ENCODE measurements at places on chromosomes 5 and 9. TPM values are rescaled to one million over a fixed set of nuclear protein-coding genes. Genes with fewer than 3 reads are reported as not detected.

TMEM232 gene
- 1.7 TPM for total RNA-seq

BTNL8 gene
- 0.43 TPM for total RNA-seq

DNA sequence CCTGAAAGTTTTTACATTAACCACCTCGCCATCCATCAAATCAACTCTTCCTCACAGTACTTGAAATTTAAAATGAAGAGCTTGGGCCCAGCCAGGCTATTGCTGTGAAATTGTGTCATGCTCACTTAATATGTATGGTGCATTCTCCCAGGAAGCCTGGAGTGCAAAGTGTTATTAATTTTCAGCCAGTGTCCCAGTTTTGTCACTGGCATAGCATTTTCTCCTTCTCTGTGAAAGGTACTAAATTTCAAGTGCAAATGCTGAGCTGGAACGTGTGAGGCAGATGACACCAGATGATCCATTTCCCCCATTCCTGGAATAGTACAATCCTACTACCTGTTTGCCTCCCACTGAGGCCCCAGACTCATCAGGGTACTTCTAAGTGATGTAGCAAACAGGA is 397.6 kb upstream of the ACTBL2 start:
- no peak for DNase-seq

- DNase-seq = no peak
These were observed 503.0 kb downstream of the SPATA31D1 start for GRCh38 chr9:82491604-82492003.

DNA sequence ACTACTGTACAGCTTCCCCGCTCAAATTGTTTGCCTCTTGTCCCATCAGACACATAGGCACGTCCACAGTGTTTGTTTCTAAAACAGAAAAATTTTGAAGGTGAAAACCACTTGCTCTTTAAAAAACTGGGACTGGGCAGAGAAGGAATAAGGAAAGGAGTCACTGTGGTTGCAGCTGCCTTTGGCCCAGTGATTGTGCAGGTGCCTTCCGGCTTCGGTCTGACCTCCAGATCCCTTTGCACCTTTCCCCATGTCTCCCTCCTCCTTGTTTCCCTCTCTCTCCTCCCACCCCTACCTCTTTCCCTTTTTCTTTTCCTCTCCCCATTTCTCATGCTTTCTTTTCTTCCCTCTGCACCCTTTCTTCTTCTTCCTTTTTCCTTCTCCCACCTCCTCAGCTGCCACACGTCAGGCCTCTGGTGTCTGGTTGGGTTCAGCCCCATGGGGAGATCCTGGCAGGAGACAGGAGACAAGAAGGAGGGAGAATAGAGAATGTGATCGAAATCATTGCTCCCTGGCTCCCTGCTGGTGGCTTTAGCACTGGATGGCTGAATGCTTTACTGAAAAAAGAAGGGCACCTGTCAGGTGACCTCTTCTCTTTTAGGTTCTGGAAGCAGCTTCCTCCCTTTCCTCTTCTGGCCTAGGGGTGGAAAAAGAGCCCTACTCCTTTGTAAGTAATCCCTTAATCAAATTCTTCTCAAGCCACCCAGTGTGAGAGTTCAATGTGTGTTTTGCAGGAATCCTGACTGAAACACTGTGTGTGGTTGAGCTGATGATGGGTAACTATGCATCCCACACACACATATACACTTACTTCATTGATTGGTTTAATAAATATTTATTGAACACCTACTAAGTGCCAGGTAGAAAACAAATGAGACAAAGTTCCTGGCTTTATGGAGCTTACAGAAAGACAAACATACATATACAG is 267.3 kb downstream of the MAST4 start:
- no peak for DNase-seq

GRCh38 chr5:38835887-38836286 is 9.9 kb upstream of the OSMR start:
- no peak for DNase-seq

- DNase-seq = peak; percentile 53
These were observed 51.3 kb downstream of the AK8 start for GRCh38 chr9:132826621-132827365.

DNA sequence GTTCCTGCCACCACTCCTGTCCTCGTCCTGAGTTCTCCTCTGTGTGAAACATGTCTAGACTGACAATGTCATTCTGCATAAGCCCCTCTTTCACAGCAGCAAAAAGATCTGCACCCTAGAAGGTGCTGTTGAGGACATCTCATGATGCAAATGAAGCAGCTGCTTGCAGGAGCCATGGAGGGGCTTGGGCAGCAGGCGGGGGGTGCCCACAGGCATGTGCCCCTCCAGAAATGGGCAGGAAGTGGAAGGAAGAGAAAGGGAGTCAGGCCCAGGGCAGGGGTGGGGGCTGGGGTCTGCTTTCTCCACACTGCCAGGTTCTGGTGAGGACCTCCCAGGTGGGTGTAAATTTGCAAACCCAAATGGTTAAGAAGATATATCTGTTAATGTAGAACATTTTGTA is 54.5 kb upstream of the KCNMB1 start:
- DNase-seq = no peak

- no peak for DNase-seq
These were observed 30.3 kb downstream of the NDST1 start for GRCh38 chr5:150538007-150538917.

DNA sequence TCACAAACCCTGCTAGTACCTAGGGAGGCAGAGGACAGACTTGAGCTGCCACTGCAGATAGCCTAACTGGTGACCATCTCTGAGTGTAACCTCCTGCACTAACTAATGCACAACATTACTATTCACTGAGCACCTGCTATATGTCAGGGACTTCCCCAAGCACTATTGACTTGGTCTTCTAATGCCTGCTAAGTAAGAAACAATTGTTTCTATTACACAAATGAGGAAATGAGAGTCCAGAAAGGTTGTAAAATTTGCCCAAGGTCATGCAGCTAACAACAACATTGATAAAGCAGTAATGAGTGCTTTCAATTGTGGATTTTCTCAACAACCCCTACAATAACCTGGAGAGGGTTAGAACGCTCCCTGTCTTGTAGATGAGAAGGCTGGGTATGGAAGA is 183.7 kb downstream of the ZNF462 start:
- no peak for DNase-seq

DNA sequence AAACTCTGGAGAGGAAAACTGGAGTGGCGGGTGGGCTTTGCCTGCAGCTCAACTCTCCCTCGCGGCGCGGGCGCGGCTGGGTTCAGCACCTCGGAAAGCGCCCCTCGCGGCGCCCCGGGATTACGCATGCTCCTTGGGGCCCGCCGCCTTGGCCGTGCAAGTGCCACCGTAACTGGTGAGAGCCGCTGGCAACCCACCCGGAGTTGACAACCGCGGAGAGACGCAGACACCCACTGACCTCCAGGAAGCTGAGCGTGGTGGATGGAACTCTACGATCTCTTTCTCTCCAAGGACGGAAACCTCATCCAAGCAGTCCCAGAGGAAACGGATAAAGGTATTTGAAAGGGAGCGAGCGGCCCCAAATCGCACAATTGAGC is 194 bp upstream of the RXFP3 start:
- DNase-seq = no peak

- no peak for DNase-seq
These were observed 9.5 kb upstream of the C9 start for GRCh38 chr5:39373791-39374190.

GRCh38 chr5:65121880-65122436 is 353.2 kb downstream of the CWC27 start:
- DNase-seq = no peak
